ENCODE measurements at places on chromosomes 5 and 9.

DNA sequence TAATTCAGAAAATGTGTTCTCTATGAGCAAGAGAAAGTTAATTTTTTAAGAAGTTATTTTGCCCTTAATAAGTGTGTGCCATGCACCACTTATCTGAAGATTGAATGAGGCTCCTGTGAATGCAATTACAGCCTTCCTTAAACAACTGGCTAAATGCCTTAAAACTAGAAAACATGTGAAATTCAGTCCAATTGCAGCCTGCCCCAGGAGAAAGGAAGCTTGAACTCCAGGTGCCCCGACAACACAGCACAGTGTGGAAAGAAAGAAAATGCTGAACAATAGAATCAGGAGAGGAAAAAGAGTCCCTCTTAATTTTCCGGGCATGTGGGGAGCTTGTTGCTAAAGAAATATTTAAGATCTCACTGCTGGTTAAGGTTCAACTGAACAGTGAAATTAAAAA, 8.8 kb downstream of the LHFPL2 start:
- DNase-seq, result no peak

DNA sequence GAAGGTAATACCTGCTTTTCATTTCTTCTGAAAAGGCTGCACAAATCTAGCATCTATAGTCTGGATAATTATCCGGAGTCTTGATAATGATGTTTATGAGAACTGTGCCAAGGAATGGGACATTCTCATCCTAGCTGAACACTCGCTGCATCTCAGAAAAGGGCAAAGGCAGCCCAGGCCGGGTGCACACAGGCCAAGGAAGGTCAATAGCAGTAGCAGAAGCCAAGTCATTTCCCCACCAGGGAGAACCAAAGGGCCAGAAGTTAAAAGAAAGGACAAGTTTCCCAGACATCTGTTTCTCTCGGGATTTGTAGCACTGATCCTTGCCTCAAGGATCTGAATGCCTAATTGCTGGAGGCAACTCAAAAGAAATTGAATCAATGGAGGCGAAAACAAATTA, 66.1 kb upstream of the ANKRD55 start:
- DNase-seq, result no peak

GRCh38 chr5:13316176-13316575, 628.3 kb downstream of the DNAH5 start:
- DNase-seq, result no peak

- DNase-seq, result no peak
Measured at GRCh38 chr5:52950686-52951085, 38.5 kb upstream of the ITGA2 start.

DNA sequence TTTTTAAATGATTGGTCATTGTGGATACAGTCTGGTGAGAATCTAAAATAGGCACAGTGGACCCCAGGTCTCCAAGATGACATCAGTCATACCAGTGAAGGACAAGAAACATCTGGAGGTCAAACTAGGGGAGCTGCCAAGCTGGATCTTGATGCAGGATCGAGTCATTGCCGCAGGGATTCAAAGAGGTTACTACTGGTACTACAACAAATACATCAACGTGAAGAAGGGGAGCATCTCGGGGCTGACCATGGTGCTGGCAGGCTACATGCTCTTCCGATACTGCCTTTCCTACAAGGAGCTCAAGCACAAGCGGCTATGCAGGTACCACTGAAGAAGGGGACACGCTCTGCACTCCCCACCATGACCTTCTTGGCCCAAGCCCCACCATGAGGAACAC, 20.9 kb downstream of the FOXB2 start:
- DNase-seq, result no peak

GRCh38 chr5:161380486-161380885, 166.0 kb downstream of the GABRB2 start:
- DNase-seq, result no peak

GRCh38 chr9:75169623-75170022, 81.3 kb downstream of the OSTF1 start:
- no peak for DNase-seq

GRCh38 chr9:109026306-109026705, 13.0 kb upstream of the CTNNAL1 start:
- no peak for DNase-seq

DNA sequence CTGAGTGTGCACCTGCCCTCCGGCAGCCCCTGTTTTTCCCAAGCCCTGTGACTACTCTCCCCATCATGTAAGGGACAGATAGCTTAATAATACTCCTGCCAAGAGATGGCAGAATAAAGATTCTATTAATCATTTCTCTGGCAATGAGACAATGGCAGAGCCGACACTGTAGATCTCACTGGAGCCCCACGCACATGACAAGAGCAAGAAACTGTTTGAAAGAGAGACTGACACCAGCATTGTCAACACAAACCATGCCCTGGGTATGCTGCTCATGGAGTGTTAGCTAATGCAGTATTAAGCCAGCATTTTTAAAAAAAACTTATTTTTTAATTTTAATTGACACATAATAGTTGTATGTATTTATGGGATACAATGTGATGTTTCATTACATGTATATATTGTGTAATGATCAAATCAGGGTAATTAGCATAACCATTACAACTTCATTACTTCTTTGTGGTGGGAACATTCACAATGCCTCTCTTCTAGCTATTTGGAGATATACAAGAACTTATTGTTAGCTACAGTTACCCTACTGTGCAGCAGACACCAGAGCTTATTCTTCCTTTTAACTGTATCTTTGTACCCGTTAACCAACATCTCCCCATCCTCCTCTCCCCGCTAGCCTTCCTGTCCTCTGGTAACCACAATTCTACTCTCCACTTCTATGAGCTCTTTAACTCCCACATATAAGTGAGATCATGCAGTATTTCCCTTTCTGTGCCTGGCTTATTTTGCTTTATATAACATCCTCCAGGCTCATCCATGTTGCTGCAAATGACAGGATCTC, 31.5 kb upstream of the SEMA4D start:
- peak; percentile 43 for DNase-seq

DNA sequence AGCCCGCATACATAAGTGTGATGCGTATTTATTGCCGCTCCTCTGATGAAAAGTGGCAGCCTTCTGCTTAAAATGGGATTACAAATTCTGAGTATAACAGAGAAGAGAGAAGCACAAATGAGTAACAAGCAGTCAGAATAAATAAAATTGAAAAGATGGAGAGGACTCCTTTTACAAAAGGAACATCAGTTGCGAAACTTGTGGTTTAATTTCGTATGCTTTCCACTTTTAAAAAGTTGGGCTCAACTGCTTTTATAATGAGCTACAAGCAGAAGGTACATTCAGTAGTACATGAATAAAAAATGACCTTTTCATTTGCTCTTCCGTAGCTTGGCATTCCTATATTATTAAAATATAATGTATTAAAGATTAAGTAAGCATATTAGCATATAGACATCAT, 320.0 kb downstream of the FBXL17 start:
- no peak for DNase-seq

- DNase-seq, result no peak
Measured at GRCh38 chr9:130880599-130881220, 15.9 kb downstream of the QRFP start.

DNA sequence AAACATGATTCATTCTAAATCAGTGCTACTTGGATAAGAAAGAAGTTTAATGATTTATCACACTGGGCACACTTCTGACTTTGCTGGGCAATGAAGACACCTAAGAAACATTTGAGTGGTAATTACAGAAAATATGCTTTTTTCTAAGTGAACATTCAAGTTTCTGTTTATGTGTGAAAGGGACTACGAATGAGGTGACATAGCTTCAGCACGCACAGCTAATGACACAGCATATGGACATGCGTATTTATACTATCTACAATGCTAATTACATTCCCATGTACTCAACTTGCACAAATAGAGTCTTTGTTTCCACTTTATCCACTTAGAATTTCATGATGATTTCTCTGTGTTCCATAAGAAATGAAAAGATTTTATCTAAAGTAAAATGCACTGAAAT, 40.6 kb downstream of the FREM1 start:
- DNase-seq, result no peak

- no peak for DNase-seq
Measured at GRCh38 chr5:66969963-66970362, 226.6 kb downstream of the CD180 start.

- DNase-seq, result no peak
Measured at GRCh38 chr9:27377147-27377807, 80.3 kb upstream of the EQTN start.

DNA sequence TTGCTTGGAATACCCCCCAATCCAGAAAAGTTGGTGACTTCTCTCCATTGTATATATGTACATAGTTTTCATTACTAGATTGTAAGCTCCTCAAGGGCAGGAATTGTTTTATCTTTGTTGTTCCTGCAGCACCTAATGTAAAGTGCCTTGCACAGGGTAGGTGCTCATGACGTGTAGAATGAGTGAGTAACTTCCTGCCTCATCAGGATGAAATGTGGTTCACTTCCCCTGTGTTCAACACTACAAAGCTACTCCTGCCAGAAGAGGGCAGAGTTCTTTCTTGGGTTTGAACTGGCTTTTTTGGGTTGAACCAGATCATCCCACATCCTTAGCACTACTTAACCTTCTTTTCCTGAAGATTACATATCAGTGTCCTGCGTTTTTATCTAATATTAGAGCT, 23.9 kb downstream of the GTF3C4 start:
- peak; percentile 29 for DNase-seq

- DNase-seq, result no peak
Measured at GRCh38 chr9:135413086-135413375, 66.6 kb upstream of the PPP1R26 start.

DNA sequence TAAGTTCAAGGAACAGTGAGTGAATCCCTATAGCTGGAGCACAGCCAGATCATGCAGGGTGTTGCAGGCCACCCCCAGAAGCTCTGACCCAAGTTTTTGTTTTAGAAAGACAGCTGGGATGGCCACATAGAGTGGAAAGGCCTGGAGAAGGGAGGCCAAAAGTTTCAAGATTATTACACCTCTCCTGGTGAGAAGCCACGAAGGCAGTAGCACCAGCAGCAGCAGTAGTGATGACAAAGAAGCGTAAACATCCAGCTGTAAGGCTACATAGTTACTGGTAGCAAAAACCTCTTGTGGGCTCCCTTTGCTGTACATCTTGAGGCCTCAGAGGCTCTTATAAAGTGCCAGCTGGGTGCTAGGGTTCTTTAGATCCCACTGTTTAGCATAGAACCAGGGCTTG, 11.8 kb downstream of the ADAMTSL1 start:
- peak; percentile 7 for DNase-seq

DNA sequence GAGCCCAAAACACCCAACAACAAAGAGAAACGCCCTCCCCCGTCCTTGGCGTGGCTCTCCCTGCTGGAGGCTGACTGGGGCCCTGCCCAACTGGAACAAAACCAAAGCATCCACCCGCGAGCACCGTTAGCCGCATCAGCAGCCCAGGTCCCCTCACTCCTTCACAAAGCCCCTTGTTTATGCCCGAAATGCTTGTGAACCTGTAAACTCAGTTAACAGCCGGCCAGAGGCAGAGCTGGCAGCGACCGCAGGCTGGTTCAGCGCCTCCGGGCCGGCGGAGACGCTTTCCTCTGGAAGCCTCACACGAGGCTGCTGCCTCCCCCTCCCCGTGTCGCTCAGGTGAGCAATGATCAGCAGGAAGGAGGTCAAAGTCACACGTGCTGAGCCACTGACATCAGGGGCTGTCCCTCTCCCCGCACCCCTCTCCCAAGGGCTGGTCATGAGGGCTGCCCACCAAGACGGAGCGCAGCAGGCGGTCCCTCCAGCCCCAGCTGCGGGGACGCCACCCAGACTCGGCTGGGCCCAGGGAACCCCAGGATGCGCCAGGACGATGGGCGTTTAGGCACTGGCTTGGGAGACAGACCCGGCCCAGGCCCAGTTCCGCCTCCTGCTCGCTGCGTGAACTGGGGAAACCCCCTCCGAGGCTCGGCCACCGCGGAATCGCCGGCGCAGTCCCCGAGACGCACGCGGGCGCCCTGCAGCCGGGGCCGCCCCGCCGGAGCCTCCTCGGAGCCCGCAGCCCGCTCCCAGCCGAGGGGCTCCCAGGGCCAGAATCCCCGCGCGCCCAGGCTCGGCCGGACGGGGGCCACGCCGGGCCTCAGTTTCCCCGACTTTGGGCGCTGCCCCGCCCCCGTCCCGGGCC, 563 bp downstream of the SNAPC4 start:
- peak; percentile 45 for DNase-seq

- DNase-seq, result no peak
Measured at GRCh38 chr9:34987160-34987901, 2.2 kb upstream of the DNAJB5 start.

- DNase-seq, result no peak
Measured at GRCh38 chr5:94903726-94904125, 285.3 kb downstream of the SLF1 start.

- peak; percentile 52 for DNase-seq
Measured at GRCh38 chr9:109497226-109498153, 617 bp downstream of the PTPN3 start.

- no peak for DNase-seq
Measured at GRCh38 chr9:125757834-125758233, 10.7 kb downstream of the PBX3 start.

DNA sequence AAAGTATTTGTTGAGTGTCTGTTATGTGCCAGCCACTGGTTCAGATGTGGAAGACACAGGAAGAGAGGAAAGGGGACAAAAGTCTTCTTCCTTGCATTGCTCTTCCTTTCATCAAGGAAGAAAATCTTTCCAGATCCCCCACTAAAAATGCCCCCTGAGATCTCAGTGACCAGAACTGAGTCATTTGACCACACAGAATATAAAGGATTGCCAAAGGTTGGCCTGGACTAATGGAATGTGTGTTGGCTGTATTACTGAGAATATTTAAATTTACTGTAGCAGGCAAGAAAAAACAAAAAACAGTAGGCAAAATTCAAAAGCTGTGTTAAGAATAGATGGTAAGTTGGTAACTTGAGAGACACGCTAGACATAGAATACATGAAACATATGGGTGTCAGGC, 10.0 kb upstream of the SEPTIN8 start:
- no peak for DNase-seq

GRCh38 chr5:38200872-38201557, 57.3 kb upstream of the EGFLAM start:
- no peak for DNase-seq

DNA sequence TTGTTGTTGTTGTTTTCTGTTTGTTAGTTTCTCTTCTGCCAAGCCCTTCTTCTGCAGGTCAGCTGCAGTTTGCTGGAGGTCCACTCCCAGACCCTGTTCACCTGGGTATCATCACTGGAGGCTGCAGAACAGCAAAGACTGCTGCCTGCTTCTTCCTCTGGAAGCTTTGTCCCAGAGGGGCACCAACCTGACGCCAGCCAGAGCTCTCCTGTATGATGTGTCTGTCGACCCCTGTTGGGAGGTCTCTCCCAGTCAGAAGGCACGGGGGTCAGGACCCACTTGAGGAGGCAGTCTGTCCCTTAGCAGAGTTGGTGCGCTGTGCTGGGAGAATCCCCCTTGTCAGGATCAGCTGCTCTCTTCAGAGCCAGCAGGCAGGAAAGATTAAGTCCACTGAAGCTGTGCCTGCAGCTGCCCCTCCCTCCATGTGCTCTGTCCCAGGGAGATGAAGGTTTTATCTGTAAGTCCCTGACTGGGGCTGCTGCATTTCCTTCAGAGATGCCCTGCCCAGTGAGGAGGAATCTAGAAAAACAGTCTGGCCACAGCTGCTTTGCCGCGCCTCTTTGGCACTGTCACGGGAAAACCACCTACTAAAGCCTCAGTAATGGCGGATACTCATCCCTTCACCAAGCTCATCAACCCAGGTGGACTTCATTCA, 299.2 kb downstream of the EDIL3 start:
- no peak for DNase-seq

- no peak for DNase-seq
Measured at GRCh38 chr5:14946815-14947620, 75.4 kb upstream of the ANKH start.
